ENCODE measurements at places on chromosomes 11 and 22.

DNA sequence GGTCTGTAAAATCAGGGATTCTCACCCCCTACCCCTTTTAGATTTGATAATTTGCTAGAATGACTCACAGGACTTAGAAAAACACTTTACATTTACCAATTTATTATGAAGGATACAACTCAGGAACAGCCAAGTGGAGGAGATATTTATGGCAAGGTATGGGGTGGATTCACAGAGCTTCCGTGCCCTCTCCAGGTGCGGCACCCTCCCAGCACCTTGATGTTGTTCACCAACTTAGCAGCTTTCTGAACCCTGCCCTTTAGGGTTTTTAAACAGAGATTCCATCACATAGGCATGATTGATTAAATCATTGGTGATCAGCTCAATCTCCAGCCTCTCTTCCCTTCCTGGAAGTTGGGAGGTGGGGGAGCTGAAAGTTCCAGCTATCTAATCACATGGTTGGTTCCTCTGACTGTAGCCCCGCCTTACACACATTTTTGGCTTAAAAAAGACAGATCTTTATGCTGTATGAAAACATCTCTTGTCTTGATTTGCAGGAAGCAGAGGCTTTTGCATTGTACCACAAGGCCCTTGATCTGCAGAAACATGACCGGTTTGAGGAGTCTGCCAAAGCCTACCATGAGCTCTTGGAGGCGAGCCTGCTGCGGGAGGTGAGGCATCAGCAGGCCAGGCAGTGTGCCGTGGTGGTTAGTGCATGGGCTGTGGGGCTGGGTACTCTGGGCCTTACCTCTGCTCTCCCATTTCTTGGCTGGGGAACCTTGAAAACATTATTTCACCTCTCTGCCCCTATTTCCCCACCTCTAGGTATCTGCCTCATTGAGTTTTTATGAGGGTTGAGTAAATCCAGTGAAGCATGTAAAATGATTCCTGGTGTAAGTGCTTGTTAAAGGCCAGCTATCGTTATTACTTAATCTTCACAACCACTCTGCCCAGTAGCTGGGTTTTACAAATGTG lies 27.0 kb downstream of the CABIN1 start:
- DNase-seq, result no peak

DNA sequence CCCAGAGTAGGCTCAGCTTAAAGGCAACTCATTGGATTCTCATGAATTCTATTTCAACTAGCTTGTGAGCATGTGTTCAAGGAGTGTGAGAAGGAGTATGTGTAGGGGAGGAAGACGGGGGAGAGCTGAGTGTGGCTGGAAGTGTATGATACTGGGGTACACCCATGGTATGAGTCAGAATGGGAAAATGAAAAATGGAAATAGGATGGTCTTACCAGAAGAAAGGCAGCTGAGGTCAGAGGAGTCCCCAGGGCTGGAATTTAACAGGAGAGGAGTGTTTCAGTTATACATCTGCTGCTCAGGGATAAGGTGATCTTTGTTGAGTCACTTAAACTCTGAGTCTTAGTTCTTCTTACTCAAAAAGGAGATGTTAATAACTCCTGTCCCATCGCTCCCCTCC lies 6.7 kb upstream of the ADAMTS15 start:
- no peak for DNase-seq

GRCh38 chr11:33377412-33378370 lies 120.5 kb downstream of the HIPK3 start:
- no peak for DNase-seq

DNA sequence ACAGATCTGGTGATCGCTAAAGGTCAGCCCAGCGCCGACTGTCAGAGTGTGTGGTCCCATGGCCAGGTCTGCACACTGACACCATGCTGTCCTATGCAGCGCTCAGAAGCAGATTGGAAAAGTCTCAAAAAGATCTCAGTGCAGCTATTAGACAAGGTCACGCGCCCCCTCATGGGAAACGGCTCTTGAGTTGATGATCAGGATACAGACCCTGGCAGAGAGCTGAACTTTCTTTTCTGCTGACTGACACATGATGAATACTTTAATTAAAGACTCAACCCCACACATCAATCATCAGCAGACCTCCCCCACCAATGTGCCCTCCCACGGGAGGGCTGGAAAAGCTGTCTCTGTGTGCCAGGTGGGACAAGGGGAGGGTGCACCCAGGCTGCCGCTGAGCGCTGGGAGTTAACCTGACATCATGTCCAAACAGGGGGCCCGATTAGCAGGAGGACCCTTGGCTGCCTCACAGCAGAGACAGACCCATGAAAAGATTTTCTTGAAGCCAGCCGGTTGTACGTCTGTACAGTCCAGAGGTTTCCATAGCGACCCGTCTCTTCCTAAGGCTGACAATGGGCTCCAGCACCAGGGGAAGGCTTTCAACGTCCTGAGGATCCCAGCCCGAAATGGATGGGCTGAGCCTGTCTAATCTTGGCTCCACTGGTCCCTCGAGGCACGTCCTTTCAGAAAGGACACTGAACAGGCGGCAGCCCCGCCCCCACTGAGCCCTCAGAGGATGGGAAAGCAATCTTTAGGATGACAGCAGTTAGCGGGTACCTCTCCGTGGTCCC lies 26.9 kb downstream of the RASD2 start:
- no peak for DNase-seq

DNA sequence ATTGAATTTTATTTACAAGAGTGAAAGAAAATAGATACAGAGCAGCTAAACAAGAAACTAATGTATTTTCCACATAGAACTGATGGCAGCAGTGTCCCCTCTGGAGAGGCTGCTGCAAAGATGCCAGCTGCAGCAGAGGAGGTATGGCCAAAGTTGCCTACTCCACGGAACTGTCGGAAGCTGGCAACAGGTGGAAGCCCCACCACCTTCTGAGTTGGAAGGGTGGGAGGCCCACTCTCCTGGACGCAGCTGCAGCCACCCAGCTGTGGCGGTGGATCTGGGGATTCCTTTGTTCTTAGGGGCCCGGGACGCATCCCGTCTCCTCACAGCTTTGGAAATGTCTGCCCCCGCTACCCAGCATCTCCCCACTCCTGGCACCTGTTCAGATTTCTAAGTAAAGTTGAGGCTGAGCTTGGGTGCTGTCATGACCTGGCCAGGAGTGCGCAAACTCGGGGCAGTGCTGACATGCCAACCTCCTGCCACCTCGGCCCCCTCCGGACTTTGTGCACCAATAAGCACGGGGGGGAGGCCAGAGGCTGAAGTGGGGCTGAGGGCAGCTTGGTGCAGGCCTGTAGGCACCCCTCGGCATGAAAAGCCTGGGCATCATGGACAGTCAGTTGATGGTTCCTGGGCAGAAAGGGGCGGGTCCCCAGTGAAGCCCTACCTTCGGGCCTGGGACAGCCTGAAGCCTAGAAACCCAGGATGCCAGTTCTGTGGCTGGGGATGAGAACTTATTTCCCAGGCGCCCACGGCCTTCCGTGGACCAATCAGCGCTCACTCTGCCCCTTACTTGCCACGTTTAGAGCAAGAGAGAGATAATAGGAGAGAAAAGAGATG lies 1071.4 kb downstream of the JRKL start:
- DNase-seq, result no peak

- DNase-seq, result no peak
Measured at GRCh38 chr11:88317536-88317935, 20.0 kb downstream of the CTSC start.

- no peak for DNase-seq
Measured at GRCh38 chr22:40450616-40451015, 80.2 kb downstream of the SGSM3 start.

Data from stimulated activated CD4-positive, alpha-beta T cell treated with anti-CD3 and anti-CD28 coated beads, Interleukin-1b, Interleukin-23, amount 100 ng/mL, for 24 hours (primary cell).